ENCODE measurements at places on chromosomes 7 and 10.

- no peak for DNase-seq
Observed at GRCh38 chr10:60323162-60323561, 66.5 kb downstream of the ANK3 start.

GRCh38 chr10:29344073-29344820 is 55.4 kb downstream of the LYZL1 start:
- DNase-seq: no peak

GRCh38 chr7:18552943-18553604 is 57.5 kb downstream of the HDAC9 start:
- no peak for DNase-seq

DNA sequence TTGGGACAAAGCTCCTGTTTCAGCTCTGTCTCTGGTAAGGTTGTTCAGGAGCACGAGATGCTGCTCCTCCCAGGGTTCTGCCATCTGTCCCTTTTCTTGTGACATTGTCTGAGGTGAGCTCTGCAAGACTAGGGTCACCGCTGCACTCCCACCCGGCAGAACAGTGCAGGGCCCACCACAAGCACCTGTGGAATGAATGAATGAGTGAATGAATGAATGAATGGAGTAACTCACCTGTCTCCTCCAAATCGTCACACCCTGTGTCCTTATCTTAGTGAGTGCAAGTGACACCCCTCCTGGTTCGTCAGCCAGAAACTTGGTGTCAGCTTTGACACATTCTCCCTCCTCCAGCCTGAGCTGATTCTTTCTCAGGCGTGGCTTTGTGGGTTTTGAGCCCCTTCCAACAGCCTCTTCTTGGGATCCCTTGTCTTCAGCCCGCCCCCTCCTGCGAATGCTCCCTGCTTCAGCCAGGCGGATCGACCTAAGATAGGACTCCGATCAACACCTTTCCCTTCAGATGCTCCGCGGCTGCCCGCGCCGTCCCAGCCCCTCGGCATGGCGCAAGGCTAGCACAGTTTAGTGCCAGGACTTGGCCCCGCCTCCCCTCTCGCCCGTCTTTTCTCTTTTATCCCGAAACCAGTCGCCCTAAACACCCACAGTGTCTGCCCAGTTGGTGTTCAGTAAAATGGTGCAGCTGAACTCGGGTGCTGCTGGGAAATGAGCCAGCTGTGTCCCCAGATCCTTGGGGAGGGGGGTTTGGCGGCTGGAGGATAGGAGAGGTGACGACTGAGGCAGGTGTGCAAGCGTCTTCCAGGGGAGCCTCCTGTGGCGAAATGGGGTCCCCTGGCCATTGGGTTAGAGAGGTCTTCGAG is 89.3 kb downstream of the BEND7 start:
- no peak for DNase-seq

- DNase-seq: no peak
Observed at GRCh38 chr7:74284781-74285259, 4.4 kb upstream of the CLIP2 start.

Data from activated CD8-positive, alpha-beta memory T cell treated with anti-CD3 and anti-CD28 coated beads, Interleukin-2, amount 50 U/mL, for 4 hours (primary cell).